Large intestine (tissue), 12 donors: ENCODE measurements at places on chromosomes 16 and 17. TPM values are rescaled to one million over a fixed set of nuclear protein-coding genes. Genes with fewer than 3 reads are reported as not detected.
A peak's percentile ranks its signal among the peaks of the same experiment; 100 is the strongest.

DNA sequence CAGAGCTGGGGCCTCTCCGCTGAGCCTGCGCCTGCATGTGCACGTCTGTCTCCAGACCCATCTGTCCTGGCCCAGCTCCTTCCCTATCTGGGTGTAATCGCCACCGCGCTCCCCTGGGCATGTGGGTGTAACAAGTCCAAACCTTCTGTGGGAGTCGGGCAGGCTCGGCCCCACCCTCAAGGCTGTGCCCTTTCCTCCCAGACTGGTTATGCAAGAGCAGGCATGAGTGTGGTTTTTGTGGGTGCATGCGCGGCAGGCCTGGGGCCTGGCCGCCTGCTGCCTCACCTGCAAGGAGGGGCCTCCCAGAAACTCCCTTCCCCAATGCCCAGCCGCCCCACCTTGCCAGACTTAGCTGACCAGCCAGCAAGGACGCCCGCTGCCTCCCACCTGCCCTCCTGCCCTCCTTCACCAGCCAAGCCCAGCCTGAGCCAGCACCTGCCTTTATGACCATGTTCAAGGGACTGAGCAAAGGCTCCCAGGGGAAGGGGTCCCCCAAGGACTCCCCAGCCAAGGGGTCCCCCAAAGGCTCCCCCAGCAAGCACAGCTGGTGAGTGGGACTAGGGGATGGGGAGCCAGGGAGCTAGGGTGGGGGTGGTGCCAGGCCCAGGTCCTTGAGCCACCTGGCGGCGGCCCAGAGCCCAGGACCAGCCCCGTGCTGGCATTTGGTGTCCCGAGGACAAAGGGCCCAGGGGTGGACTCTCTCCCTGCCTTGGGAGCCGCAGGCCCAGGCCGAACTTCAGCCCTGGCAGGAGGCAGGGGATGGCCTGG lies at the start of gene EVPLL:
TSS of gene EVPLL (plus strand) at position 342 of the 768 bp plus-strand sequence. CDS start 3,160 bp downstream, outside the sequence.
- peak; percentile 56 for DNase-seq

GRCh38 chr17:29167393-29168078 lies 12.7 kb downstream of the MYO18A start:
- DNase-seq = no peak

GRCh38 chr16:3564130-3564888 lies 12.9 kb downstream of the NLRC3 start:
- no peak for DNase-seq

DNA sequence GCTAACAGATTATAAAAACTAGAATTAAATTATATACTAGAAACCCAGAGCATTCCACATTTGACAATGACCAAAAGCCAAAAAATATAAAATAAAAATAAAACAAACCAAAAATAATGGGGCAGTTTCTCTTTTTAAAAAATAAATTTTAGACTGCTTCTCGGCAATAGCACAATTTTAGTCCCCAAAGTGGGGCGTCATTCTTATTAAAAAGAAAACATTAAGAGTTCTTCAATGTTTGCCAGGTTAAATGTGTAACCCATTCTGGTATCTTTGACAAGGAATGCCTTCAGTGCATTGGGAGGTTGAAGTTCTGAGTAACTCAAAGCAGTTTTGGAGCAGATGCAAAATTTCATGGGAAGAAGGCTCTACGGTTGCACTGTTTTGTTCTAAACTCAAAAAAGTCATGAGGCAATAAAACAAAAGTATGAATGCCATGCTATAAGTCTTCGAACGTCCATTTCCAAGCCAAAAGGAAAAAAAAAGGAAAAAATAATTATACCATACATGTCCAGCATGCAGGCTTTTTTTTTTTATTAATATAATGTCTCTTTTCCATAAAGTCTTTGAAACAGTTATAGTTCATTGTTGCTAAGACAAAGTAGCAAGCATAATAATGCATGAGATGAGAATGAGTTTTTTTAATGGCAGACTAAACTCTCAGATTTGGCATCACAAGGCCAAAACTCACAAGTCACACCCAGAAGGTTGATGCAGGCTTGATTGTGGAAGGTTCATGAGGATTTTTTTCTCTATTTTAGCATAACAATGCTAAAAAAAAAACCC lies 3.1 kb downstream of the MAF start:
- no peak for DNase-seq

DNA sequence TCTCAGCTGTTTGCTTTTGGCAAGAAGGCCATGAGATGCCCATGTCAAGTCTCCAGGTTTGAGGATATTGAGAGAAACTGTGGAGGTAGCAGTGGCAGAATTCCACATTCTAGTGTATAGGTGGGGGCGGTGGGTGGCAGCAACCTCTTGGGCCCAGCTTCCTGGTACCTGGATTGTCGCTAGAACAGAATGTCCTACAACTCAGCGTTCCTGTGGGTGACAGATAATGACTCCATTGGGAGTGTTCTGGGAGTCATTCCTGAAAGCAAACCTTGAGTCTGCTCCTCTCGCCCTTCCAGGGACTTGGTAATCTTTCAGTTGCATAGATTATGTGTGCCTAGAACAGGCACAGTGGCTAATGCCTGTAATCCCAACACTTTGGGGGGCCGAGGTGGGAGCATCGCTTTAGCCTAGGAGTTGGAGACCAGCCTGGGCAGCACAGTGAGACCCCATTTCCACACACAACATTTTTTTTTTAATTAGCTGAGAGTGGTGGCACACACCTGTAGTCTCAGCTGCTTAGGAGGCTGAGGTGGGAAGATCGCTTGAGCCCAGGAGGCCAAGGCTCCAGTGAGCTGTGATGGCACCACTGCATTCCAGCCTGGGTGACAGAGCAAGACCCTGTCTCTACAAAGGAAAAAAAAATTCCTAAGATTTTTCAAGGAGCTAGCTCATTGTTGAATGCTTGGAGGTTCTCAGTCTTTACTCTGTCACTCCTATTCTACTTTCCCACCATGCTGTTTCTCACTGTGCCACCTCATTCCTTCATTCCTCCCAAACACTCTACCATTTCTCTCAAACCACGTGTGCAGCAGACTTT lies 37.9 kb upstream of the METTL16 start:
- no peak for DNase-seq

GRCh38 chr17:78517421-78517820 lies 59.8 kb downstream of the DNAH17 start:
- DNase-seq = no peak

GRCh38 chr16:83400234-83400633 lies 407.5 kb upstream of the HSBP1 start:
- DNase-seq = no peak

- DNase-seq = peak; percentile 62
Measured at GRCh38 chr17:59617156-59617732, 2.5 kb upstream of the CLTC start.

GRCh38 chr17:4003131-4003500 lies 38.9 kb upstream of the ATP2A3 start:
- no peak for DNase-seq

GRCh38 chr17:82170412-82170961 lies 42.2 kb downstream of the CCDC57 start:
- no peak for DNase-seq

DNA sequence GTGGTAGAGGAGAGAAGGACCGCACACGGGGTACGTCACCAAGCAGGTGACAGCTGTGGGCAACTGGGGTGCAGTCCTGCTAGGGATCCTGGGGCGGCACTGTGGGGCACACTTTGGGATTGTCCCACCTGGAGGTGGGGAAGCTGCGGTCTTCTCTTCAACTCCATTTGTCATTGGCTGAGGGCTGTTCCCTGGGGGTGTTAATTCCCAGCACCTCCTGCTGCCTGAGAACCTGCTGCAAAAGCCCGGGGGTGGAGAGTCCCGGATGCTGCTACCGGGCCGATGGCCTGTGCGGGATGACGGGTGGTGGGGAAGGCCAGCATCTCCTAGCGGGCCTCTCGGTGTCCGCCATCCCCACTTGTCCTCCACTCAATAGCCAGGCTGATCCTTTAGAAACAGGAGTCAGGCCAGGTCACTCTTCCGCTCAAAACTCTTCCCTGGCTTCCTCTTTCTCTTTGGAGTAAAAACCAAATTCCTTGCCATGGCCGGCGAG lies 100.2 kb downstream of the CYLD start:
- no peak for DNase-seq

DNA sequence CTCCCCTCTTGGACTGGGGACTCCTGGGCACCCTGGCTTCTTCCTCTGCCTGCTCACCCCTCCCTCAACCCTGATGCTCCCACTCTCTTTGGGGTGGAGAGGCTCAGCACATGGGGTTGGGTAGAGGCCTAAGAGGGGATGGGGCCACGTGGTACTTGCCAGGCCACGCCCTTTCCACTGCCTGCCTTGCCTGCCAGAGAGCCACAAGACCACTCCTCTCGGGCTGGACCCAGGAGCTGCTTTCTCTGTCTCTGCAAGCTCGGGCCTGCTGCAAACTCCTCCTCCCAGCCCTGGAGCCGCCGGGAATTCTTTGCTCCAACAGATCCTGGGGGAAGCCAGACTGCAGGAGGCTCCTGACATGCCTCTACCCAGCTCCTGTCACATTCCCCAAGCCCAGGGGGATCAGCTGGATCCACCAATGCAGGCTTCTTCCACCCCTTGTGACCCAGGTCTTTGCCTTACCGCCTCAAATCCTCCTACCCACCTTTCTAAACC lies 11.8 kb downstream of the DLX4 start:
- no peak for DNase-seq

DNA sequence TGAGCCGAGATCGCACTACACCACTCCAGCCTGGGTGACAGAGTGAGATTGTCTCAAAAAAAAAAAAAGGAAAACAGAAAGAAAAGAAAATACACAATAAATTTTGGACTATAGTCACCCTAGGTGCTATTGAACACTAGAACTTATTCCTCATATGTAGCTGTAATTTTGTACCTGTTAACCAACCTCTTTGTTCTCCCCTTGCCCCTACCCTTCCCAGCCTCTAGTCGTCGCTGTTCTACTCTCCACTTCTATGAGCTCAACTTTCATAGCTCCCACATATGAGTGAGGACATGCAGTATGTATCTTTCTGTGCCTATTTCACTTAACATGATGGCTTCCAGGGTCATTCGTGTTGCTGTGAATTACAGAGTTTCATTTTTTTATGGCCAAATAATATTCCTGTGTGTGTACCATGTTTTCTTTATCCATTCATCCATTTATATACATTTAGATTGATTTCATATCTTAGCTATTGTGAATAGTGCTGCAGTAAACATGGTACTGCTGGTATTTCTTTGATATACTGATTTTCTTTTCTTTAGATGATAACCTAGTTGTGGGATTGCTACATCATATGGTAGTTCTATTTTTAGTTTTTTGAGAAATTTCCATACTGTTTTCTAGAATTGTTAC lies 28.3 kb downstream of the VPS35L start:
- peak; percentile 47 for DNase-seq

DNA sequence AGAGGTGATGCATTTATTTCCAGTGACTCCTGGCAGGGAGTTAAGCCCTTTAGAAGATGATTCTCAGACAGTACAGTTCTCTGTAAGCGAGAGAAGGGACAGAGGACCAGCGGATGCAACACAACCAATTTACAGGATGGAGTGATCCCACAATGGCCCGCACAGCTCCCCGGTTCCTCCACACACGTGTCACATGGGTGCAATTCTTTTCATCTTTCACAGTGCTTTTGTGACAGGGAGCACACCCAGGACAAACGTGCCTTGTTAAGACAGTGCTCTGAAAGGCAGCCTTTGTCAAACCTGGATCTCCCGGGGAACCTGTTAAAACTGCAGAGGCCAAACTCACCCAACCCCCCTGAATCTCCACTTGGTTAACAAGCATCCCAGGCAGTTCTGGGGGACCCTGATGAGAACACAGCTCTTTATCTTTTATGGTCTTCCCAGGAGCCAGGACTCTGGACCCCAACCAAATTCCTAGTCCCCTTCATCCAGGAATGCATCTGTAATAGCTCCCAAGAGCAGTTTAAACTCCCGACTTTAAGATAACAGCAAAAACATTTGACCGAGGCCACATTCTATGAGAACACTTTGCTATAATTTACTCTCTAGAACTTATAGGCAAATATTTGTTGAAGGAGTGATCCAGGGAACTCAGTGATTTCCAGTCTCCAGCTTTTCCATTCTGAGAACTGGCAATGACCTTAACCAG lies 134.9 kb upstream of the CDH5 start:
- DNase-seq = no peak

DNA sequence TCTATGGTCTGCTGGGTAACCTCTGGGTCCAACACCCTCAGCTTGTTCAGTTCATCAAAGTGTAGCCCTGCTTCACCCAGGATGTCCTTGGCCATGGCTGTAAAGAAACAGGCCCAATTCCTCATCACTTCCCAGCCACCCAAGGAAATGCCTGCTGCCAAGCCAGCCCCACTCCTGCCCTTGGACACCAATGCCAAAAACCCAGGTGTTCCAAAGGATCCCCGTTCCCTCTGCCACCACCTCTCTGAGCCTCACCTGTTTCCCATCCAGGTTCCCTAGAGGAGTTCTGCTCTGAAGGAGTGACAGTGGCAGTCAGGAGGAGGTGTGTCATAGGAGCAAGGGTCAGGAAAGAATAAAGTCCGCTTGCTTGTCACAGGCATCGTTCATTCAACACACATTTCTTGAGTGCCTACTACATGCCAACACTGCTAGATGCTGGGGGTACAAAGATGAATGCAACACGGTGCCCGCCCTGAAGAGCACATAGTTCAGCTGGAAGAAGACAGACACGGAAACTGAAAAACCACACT lies 3.3 kb downstream of the IFT20 start:
- DNase-seq = no peak

- no peak for DNase-seq
Measured at GRCh38 chr17:38706505-38707216, 1.6 kb downstream of the MLLT6 start.

GRCh38 chr16:13435873-13436474 lies 484.0 kb upstream of the ERCC4 start:
- DNase-seq = no peak

GRCh38 chr16:56269281-56269680 lies 78.0 kb downstream of the GNAO1 start:
- no peak for DNase-seq

- no peak for DNase-seq
Measured at GRCh38 chr17:77454242-77455095, 313.7 kb downstream of the SEC14L1 start.

The INCA1 gene
- 4.6 TPM for polyA plus RNA-seq

The SLC6A2 gene
- polyA plus RNA-seq = 0.12 TPM

The ASIC2 gene
- polyA plus RNA-seq = 9.3 TPM

The TNFAIP1 gene
- polyA plus RNA-seq = 31.8 TPM

The TRIM65 gene
- polyA plus RNA-seq = 18.7 TPM

The TIMP2 gene
- polyA plus RNA-seq = 89.2 TPM

The CDT1 gene
- polyA plus RNA-seq = 14.0 TPM

The QRICH2 gene
- 3.1 TPM for polyA plus RNA-seq

The METTL2A gene
- 16.1 TPM for polyA plus RNA-seq

The PMM2 gene
- polyA plus RNA-seq = 40.3 TPM

The PERCC1 gene
- 1.3 TPM for polyA plus RNA-seq

The BCL6B gene
- polyA plus RNA-seq = 7.2 TPM

The BCL7C gene
- 25.6 TPM for polyA plus RNA-seq
